ENCODE measurements at places on chromosomes 16 and 17. TPM values are rescaled to one million over a fixed set of nuclear protein-coding genes. Genes with fewer than 3 reads are reported as not detected.

DNA sequence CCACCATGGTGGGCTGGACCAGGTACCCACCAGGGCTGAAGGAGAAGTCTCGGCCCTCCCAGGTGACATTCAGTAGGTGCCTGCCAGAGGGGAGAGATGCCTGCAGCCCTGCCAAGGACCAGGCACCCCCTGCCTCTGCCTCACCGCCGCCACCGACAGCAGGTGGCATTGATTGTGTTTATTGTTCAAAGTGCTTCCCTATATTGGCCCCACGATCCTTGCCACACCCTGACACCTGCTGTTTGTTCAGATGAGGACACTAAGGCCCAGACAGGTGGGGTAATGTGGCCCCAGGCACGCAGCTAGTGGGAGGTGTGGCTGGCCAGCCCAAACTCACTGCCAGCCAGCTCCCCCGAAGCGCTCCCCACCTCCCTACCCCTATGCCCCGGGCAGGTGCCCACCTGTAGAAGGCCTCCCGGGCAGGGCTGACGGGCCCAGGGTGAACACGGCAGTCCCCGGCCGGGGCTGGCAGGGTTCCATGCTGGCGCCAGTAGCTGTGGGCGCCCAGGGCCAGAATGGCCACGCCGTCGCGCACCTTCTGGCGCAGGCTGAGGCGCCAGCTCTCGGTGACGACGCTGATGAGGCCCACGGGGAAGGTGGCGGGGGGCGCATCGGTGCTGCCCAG, 8.0 kb downstream of the GRIN2C start:
- DNase-seq: no peak

GRCh38 chr16:42691-43090, 10.7 kb downstream of the POLR3K start:
- no peak for DNase-seq

DNA sequence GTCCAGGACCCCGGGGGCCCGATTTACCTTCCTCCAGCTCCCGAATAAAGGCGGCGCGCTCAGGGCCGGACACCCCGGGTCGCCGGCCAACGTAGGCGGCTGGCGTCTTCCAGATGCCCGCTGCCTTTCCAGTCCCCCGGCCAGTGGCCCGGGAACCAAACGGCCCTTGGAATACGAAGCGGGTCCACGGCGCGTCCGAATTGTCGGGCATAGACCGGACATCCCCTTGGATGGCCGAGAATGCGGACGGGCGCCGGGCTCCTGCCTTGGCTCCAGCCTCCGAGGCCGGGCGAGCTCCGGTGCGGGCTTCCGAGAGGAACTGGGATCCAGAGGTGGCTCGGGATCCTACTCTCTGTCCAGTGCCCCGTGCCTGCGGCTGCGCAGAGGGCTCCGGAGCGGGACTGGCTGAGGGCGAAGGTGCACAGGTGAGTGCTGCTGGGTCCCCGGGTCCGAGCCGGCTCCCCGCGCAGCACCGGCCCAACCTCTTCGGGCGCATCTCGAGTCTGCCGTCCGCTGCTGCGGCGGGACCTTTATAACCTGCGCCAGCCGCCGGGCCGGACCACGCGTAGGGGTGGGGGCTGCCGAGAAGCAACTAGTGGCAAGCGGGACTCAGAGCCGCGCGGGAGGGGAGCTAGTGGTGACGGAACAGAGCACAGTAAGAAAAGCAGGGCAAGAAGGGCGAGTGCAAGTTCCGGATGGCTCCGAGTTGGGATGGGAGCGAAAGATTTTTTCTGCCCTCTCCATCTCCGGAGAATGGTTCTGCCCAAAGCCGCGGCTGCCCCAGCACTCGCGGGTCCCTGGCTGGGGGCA, at the start of gene HAP1:
TSS of gene HAP1 (minus strand) at position 505 of the 810 bp plus-strand sequence. CDS start at position 496, 9 bp downstream.
- peak; percentile 65 for DNase-seq

- DNase-seq: no peak
Observed at GRCh38 chr16:78607465-78607864, 508.0 kb downstream of the WWOX start.

DNA sequence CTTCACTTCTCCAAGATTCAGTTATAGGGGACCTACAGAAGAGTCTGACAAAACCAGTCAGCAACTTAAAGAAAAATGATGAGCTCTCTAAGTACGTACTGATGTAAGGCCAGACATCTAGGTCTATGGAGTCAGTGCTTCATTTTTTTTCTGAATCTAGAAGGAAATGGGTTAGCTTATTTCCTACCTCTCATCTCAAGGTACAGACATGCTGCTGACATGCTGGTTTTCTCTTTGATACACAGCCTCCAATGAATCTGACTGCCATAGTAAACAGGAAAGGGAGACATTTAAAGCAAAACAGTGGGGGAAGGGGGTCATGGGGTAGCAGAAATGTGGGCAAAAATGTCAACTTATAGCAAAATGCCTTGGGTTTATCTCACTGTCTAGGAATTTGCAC, 16.4 kb downstream of the CDR2 start:
- DNase-seq: no peak

GRCh38 chr17:80449930-80450576, 26.4 kb downstream of the NPTX1 start:
- no peak for DNase-seq

- DNase-seq: no peak
Observed at GRCh38 chr16:73433731-73434307, 385.9 kb upstream of the ZFHX3 start.

GRCh38 chr17:61065263-61065773, 334.3 kb upstream of the TBX2 start:
- peak; percentile 34 for DNase-seq

- DNase-seq: no peak
Observed at GRCh38 chr16:63890081-63890480, 1231.8 kb downstream of the CDH11 start.

GRCh38 chr16:51579652-51580360, 428.7 kb upstream of the SALL1 start:
- DNase-seq: no peak

- DNase-seq: no peak
Observed at GRCh38 chr17:72111336-72111923, 9.4 kb upstream of the SOX9 start.

GRCh38 chr17:81869221-81870130, 1.7 kb downstream of the ARHGDIA start:
- DNase-seq: peak; percentile 57

GRCh38 chr16:20175358-20175757, 101.7 kb upstream of the GPR139 start:
- peak; percentile 49 for DNase-seq

GRCh38 chr16:48852458-48852857, 242.5 kb upstream of the N4BP1 start:
- DNase-seq: no peak

DNA sequence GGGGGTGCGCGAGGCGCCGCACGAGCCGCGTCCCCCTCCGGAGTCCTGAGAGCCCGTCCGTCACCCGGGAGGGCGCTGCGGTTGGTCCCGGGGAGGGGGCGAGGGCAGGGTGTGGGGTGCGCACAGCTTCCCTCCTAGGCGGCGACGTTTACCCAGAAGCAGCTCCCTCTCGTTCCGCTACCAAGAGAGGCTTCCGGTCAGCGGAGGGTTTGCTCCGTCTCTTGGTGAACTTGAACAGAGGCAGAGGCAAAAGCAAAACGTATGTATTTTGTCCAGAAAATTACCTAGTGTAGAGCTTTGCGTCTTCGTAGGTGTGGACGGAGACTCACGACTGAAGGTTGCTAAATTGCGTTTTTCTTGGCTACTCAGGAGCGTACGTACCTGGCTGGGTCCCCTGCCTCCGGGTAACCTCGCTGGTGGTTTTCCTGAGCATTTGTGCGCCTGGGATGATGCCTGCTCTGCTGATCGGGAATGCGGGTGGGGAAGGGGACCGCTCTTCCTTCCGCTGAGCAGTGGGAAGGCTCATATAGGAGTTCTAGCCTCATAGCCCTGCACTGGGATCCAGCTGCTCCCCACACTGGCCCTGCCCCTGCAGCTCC, 833 bp downstream of the WSCD1 start:
- peak; percentile 62 for DNase-seq

GRCh38 chr17:43021741-43022512, at the start of gene VAT1:
Gene VAT1 (minus strand): TSS chr17:43022385. CDS start chr17:43022322, 63 bp downstream.
- peak; percentile 69 for DNase-seq

DNA sequence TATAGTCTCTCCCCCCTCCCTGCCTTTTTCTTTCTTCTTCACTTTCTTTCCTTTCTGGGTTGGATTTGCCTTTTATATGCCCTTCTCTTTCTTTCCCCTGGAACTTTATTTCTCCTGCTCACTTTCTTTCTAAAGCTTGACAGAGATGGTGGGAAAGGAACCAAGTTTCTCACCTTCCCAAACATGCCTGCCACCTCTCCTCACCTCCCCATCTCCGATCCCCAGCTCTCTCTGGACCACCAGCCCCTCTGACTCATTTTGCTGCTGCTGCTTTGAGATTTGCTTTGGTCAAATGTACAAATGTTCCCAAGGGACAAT, 6.7 kb upstream of the LHX1 start:
- no peak for DNase-seq

GRCh38 chr17:39095309-39095686, 56.1 kb downstream of the PLXDC1 start:
- no peak for DNase-seq

- no peak for DNase-seq
Observed at GRCh38 chr16:75256059-75256571, 4.7 kb upstream of the BCAR1 start.

DNA sequence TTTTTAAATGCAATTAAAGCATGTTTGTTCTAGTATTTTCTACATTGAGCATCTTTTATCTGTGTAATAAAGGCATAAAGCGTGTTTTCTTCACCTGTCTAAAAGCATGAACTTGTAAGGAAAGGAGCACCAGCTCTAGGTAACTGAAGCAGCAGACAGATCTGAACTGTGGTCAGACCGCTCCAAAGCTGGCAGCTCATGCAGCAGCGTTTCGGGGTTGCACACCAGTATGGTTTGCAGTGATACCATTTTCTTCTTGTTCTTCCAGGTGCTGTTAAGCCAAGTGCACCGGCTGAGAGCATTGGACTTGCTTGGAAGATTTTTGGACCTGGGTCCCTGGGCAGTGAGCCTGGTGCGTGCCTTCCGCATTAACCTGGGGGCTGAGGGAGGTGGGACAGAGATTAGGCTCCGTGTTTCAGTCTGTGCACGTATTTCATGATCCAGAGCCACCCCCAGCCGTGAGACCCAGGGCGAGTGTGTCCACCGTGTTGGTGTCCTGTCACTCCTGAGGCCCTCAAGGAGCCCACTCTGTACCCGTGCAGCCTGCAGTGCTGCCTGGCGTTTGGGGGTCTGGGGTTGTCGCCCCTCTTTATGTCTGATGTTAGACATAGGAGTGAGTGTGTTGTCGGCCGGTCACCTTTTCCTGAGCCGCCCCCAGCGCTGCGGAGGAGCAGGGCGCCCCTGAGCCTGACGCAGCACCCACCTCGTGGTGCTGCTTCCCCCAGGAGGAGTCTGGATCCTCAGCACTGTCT, 136.3 kb upstream of the CHMP6 start:
- no peak for DNase-seq

The PPY gene
- polyA plus RNA-seq: not detected

The SLC22A31 gene
- 0.30 TPM for polyA plus RNA-seq

The FBXW10B gene
- 1.8 TPM for polyA plus RNA-seq

The CTRL gene
- 4.6 TPM for polyA plus RNA-seq

The FBXW10 gene
- 0.71 TPM for polyA plus RNA-seq

The KIF2B gene
- polyA plus RNA-seq: not detected

The CEP295NL gene
- 0.27 TPM for polyA plus RNA-seq

The HOXB6 gene
- 142 TPM for polyA plus RNA-seq

The NEUROD2 gene
- polyA plus RNA-seq: 14.1 TPM
